ENCODE measurements at places on chromosomes 2 and 18.

- no peak for DNase-seq
These were observed 40.6 kb upstream of the ACYP2 start for GRCh38 chr2:54074606-54075341.

- DNase-seq = no peak
These were observed 659 bp downstream of the FAM210A start for GRCh38 chr18:13725566-13726231.

DNA sequence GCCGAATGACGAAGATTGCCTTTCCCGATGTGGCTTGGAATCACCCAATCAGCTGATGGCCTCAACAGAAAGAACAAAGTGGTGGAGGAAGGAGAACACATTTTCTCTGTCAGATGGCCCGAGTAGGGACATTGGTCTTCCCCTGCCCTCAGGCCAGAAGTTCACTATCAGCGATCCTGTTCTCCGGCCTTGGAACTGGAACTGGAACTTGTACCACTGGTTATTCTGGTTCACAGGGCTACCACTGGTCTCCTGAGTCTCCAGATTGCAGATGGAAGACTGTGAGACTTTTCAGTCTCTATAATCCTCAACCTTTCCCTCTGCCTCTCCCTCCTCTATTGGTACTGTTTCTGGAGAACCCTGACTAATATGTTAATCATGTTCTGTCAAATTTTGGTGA lies 180.4 kb downstream of the ANKRD30B start:
- DNase-seq = no peak

GRCh38 chr2:63434024-63435001 lies 154.0 kb downstream of the WDPCP start:
- DNase-seq = no peak

DNA sequence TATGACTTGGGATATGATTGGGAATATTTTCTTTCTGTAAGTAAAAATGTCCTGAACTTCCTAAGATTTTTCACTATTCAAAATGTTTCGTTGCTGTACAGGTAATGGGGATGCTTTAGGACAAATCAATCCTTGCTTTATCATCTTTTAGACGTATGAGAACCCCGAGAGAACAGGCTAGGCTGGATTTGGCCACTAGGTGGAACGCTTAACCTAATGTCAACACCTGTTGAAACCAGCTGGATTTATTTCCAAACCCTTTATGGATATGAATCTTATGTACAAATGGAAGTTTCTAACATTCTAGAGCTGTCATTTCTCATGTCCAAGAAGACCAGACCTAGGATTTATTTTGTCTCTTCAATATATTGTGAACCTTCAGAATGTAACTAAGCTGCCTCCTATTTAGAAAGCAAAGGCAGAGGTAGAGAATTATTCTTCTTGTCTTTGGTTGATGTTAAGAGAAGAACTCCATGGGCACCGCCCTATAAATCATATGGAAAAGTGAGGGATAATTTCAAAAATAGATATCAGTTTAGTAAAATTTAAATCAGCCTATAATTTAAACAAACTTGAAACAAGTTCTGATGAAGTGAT lies 96.7 kb downstream of the PMAIP1 start:
- DNase-seq = no peak

DNA sequence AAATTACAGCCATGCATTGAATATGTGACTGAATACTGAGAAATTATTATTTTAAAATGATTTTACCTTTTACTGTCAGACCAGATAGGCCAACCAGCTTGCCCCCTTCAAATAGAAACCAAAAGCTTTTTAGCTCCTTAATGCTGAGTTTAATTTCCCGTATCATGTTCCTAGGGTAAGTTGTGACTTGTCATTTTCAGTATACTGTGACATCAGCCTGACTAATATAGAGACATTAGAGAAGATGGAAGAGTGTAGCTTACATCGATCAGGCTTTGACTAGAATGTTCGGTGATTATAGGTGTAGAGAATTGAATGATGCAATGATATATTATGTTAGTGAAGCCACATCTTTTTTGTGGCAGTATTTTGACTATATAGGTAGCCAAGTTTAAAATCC lies 50.6 kb upstream of the ZEB2 start:
- DNase-seq = no peak

GRCh38 chr2:155389224-155389623 lies 690.7 kb downstream of the KCNJ3 start:
- DNase-seq = no peak

DNA sequence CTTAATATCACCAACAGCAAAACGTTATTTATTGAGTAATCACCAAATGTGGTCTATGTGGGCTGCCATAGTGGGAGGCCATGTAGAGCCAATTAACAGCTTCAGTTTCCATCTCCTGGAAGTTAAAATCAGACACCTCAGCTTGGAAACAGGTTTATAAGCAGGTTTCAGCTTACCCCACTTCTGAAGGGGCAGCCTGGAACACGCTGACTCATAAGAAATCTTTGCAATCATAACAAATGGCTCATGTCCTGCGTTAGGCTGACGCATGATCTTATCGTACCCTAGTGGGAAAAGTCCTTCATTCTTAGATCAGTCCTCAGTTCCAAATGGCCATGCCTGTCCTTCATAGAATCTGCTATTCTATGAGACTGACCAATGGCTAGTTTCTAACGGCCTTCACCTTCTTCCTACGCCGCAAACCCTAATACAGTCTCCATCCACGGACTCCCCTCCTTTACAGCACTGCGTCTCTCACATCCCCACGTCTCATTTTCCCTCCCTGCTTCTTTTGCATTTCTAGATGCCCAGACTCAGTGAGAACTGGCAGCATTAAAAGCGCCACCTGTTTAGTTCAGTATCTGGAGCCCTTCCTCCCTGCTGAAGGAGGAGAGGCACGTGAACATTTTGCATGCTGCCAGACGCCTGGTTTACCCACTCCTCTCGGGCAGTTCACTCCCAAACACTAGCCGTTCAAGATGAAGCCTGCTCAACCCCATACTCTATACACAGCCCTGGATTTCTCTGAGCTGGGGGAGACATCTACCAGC lies 24.2 kb upstream of the BZW1 start:
- no peak for DNase-seq

GRCh38 chr18:8571399-8571798 lies 37.8 kb upstream of the RAB12 start:
- no peak for DNase-seq

DNA sequence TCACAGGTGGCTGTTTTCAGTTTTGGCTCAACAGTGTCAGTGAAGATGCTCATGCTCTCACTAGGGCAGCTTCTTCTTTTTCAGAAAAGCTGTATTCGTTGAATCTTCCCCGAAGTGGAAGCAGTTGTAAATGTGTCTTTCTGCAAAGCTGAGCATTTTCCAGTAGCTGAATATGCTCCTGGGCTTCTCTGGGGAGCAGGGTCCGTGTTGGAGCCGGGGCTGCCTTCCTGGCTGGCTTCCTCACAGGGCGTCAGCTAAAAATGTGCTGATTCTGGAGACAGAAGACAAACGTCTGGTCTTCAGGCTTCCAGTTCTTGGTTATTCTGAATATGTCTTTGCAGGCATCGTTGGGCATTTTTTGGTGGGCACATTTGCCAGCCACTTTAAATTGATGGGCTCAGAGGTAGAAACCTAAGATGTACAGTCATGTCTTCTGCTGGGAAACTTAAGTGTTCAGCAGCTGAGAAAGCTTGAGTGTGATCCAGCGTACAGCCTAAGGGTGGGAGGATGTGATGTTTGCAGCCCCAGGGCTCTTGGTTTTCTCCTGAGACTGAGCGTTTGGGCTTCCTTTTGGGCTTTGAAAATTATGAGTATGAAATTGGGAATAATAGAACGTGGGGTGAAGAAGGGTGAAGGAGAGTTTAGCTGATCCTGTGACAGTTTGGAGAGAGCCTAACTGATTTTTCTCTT lies 19.0 kb downstream of the SETBP1 start:
- no peak for DNase-seq

DNA sequence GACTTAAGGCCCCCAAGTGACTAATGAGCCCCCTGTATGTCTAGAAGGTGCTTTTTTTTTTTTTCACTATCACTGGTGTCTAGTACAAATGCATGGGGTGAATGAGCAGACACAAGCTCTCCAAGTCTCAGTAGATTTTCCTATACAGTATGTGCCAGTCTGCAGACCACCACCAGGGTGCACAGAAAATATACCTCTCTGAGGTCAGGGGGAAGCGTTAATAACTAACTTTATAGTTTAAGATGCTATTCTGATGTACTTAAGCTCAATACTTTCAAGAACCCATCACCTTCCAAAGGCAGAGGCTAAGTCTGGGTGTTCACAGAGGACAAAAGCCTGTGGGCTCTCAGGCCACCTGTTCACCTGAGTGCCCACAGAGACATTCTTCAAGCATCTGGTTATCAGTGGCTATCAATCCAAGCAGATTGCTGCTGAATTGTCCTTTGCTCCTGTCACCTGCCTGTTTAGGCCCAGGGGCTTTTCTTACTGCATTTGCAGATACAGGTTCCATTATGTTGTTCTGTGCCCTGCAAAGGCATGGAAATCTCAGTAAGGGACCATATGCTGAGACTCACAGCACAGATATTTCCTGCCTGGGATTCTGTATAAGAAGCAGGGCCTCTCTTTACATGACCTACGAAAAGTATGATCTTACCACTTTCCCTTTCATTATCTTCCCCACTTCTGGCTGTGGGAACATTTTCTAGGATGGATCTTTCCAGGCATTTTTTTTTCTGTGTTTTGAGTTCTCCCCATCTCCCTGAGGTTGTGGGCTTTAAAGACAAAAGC lies 534.6 kb downstream of the TNS1 start:
- no peak for DNase-seq

DNA sequence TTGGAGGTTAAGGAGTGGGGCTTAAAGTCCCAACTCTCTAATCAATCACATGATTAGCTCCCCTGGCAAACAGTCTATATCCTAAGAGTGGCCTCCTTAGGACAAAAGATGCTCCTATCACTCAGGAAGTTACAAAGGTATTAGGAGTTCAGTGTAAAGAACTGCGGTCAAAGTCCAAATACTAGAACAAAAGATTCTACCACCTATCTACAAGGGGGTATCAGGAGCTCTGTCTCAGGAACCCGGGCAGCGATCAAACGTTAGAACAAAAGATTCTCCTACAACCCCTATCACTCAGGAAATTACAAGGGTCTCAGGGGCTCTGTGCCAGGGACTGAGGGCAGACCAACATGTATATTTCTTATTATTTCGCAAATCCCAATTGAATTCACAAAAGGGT lies 58.0 kb downstream of the DTNB start:
- no peak for DNase-seq

DNA sequence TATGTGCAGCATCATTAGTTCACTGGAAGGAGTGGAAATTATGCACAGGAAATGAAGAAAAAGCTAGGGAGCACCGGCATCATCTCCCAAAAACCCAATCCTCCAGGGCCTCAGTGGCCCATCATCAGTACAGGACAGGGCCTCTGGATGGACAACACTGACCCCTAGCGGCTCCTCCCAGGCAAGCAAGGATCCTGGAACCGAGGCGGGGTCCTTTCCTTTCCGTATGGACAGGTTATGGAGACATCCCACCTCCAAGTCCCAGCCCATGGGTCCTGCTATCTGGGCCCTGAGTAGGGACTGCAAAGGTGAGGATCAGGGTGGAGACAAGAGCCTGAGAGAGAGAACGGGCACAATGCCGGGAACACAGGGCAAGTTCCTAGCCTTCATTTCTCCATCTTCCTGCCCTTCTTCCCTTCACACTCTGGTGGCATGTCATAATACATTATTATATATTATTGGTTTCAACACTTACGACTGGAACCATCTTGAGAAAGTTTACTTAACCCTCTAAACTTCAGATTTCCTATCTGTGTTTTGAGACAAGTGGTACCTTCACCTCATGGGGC lies 68.2 kb downstream of the ZNF516 start:
- no peak for DNase-seq

DNA sequence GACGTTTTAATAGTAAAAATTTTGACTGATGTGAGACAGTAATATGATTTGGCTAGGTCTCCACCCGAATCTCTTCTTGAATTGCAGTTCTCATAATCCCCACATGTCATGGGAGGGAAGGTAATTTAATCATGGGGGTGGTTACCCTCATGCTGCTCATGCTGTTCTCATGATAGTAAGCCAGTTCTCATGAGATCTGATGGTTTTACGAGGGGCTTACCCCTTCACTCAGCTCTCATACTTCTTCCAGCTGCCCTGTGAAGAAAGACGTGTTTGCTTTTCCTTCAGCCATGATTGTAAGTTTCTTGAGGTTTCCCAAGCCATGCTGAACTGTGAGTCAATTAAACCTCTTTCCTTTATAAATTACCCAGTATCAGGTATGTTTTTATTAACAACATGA lies 327.0 kb upstream of the CDH7 start:
- no peak for DNase-seq

DNA sequence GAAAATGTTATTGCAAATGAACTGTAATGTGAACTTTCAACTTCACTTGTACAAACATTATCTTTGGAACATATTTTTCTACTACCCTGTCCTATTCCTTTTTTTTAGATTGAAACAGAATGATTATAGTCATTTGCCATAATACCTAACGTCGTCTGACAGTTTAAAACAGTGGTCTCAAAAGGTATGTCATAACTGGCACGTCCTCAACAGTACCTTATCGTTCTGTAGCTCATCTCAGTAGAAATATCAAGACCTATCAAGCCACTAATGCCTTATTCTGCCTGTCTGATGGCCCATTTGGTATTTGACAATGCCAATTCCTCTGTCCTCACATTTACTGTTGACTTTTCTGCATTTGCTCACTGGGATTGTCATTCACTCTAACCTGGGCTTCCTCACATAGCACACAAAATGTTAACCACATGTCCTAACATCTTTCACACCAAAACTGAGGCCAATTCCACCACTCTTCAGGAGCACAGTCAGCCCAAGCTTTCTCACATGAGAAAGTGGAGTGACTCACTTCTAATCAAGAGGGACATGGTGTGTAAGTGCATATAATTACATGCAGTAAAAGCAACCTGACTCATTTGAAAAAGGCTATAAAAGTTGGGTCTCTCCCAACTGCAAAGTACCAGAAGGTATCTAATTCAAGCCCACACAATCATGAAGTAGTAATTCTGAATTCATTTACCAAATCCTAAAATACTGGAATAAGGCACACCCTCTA lies 34.8 kb downstream of the DNER start:
- DNase-seq = no peak

DNA sequence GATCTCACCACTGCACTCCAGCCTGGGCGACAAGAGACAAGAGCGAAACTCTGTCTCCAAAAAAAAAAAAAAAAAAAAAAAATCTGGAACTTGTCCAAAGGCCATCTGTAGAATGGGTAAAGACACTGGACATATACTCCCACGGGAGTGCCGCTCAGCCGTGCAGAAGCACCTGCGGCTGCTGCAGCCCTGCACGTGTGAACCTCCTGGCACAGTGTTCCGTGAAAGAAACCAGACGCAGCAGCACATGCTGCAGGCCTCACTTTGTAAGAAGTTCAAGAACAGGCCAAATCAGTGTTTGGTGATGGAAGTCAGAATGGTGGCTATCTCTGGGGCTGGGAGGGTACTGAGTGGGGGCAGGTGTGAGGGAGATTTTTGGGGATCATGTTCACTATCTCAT lies 6.5 kb downstream of the CHRND start:
- no peak for DNase-seq

DNA sequence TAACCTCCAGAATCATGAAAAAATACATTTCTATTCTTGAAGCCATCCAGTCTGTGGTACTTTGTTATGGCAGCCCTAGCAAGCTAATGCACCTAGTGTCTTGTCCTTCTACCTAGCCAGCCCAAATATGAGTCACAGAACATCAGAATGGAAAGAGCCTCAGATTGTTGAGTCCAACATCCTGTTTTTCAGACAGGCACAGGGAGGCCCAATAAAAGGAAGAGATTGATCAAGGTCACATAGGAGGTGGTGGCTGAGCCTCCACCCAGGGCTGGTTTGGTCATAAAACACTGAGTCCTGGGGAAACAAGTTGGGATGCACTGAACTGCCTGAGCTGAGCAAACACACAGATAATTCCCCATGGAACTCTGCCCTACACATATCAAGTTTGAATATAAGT lies 195.5 kb downstream of the TTC32 start:
- no peak for DNase-seq
